ENCODE measurements at places on chromosomes 4 and X.

DNA sequence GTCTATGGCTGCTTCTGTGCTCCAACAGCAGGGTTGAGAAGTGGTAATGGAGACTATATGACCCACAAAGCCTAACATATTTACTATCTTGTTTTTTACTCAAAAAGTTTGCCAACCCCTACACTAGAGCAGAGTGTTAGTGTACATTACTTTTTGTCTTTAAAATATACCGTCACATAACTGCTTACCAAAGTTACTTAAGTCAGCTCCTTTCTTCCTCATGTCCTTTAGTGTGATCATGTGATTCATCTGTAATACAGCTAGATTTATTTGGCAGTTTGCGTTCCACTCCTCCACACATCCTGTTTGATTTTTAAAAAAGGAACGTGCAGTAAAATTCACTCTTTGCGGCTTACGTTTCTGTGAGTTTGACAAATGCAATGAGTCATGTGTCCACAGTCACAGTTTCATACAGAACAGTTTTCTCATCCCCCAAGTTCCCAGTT is 162.4 kb upstream of the GPRIN3 start:
- no peak for DNase-seq

DNA sequence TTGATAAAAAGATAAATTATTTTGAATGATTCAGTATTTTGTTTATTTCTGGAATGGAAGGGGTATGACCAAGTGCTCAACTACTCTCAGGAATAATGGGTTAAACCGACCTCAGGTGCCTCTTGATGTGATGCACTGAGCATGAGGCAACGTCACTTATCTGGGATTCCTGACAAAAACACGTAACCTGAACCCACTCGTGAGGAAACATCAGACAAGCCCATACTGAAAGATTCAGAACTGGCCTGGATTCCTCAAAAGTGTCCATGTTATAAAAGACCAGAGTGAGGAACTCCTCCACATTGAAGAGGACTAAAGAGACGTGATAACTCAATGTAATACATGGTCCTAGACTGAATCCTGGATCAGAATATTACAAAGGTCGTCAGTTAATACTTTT is 144.0 kb downstream of the FNIP2 start:
- DNase-seq, result no peak

DNA sequence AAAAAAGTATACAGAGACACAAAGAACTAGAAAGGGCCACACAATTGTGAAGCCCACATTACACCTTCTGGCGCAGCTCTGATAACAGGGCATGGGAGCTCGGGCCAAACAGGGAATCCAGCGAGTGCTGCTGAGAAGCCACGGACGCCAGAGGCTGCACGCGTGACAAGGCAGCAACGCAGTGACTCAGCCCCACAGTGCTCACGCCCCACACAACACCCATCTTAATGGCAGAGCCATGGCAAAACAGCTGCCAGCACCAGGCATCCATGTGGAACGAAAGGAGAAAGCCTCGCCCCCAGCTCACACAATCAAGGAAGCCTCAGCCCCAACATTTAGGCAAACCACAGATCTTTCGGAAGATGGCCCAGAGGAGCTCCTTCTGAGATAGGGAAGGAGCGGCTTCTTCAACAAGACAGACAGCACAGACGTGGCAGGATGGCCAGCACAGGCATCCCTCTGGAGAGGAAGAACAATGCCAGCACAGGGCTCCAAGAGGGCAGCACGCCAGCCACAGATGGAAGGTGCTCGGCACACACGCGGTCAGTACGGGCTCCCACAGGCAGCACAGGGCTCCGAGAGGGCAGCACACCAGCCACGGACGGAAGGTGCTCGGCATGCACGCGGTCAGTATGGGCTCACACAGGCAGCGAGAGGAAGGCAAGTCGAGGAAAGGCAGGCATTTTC is 33.1 kb downstream of the GAK start:
- DNase-seq, result peak; percentile 37

DNA sequence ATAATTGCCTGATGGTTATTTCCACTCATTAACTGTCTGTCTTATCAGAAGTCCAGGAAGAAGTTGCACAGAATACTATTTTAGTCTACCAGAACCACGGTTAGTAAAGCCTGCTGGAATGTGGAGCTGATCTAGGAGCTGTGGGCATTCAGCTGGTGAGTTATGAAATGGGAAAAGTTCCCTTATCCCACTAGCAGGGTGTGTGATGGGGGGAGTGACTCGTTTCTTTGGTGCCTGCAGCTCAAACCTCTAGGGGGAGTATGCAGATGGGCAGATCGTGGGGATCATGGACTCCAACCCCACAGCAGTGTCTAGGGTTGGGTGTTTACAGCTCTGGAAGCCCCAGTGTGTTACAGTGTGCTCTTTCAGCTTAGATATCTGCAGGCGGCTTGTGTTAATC is 305.7 kb upstream of the BOD1L1 start:
- no peak for DNase-seq

GRCh38 chr4:86032476-86033022 is 327.3 kb downstream of the MAPK10 start:
- DNase-seq, result no peak

- DNase-seq, result no peak
These were observed 44.6 kb downstream of the FGFBP1 start for GRCh38 chr4:15893962-15894361.

DNA sequence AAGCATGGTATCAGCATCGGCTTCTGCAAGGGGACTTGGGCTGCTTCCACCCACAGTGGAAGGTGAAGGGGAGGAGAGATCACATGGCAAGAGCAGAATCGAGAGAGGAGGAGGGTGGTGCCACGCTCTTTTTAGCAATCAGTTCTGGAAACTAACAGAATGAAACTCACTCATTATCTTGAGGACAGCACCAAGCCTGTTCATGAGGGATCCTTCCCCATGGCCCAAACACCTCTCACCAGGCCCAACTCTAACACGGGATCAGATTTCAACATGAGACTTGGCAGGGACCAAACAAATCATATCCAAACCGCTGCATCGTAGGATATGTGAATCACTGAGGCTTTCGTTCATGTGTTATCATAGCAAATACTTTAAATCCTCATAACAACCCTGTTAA is 125.5 kb downstream of the GPC3 start:
- DNase-seq, result no peak

- no peak for DNase-seq
These were observed 17.1 kb downstream of the SPON2 start for GRCh38 chr4:1155314-1155713.

DNA sequence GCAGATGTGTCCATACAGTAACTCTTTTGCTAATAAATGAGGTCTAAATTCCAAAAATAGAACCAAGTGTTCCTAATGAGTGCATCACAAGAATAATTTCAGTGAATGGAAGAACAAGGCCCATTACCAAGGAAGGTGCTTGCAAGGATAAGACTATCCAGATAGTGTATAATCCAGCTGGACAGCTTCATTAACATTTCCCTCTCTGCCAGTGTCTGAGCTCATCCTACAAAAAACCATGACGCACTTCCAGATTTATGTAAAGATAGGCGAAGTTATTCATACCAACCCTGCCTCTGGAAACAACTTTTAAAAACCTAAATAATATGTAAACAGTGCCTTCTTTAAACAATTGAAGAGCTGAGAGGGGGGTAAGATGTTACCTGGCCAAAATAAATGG is 177.9 kb upstream of the STK26 start:
- no peak for DNase-seq

GRCh38 chrX:17511556-17511955 is 136.6 kb downstream of the NHS start:
- no peak for DNase-seq

- DNase-seq, result peak; percentile 35
These were observed 568 bp downstream of the HTT start for GRCh38 chr4:3074846-3075651.

DNA sequence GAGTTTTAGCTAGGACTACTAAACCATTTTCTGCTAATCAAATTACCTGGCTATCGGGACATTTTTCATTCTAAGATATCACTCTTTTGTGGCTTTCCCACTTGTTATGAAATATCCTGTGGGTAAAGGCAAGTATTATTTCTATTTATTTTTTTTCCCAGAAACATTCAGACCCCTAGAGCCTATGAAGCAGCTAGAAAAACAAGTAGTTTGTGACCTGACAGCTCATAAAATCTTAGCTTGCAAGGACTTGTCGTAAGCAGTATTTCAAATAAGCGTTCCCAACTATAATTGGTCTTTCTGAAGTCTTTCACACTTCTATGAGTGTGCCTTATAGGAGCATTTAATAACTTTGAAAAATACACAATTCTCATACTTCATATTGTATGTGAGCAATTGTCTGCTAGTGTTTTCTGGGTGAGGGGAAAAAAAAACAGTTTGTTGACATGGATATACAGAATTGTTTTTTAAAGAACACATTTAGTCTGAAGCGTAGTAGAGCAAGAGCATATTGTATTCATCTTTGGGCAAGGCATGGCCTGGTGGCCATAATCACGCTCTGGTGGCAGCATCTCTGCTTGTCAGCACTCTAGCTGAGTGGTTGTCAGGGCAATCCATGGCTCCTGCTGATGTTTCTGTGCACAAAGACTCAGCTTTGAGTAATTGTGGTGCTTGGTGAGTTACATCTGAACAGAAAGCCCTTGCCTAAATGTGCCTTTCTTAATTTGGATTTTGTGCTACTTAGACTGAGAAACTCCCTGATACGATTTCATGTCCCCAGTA is 2.6 kb downstream of the MCUB start:
- no peak for DNase-seq

DNA sequence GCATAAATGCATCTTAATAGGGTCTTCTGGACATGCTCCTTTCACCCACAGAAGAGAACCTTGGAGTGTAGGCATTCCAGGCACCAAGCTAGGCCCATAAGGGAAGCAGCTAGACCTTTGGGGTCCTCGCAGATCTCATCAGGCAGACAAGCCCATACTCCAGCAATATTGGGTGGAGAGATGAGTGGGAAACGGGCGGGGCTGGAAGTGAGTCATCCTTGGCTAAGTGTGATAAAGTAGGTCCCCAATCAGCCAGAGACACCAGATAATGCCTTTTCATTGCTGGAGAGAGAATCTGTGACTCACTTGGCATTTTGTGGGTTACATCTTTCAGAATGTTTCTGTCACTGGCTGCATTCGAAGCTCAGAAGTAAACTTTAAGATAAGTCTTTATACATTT is 133.3 kb upstream of the MBNL3 start:
- DNase-seq, result no peak

DNA sequence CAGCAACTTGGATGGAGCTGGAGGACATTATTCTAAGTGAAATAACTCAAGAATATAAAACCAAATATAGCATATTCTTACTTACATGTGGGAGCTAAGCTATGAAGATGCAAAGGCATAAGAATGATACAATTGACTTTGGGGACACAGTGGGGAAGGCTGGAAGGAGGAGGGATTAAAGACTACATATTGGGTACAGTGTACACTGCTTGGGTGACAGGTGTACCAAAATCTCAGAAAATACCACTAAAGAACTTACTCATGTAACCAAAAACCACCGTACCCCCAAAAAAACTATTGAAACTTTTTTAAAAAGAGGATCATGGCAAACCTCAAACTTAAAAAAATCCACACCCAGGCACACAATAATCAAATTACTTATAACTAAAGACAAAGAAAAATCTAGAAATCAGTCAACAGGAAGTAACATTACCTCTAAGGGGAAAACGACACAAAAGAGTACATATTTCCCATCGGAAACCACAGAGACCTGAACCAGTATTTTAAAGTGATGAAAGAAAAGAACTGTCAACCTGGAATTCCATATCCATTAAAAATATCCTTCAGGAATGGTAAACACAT is 241.8 kb downstream of the PRDM5 start:
- no peak for DNase-seq

GRCh38 chrX:151697522-151697921 is 2.3 kb downstream of the PRRG3 start:
- no peak for DNase-seq

DNA sequence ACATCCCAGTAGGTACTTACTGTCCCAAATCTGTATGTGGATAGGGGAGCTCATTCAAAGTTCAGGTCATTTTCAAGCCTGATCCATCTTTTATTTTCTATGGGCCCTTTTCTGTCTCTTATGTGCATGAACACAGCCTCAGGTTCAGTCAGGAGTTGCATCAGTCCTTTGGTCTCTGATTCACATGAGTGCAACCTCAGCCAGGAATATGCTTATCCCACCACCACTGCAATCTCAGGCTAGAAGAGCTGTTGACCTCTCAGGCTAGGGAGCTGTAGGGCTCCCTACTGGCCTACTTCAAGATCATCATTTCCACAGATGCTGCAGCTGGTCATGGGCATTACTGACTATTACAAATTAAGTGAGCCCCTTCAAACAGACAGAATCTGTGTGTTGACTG is 27.2 kb downstream of the AASDH start:
- DNase-seq, result no peak

GRCh38 chrX:150768132-150768485 is 74.9 kb downstream of the MTMR1 start:
- no peak for DNase-seq

- no peak for DNase-seq
These were observed 20.3 kb downstream of the EVC start for GRCh38 chr4:5730993-5731990.

- DNase-seq, result no peak
These were observed 216.2 kb upstream of the BMP3 start for GRCh38 chr4:80814266-80814665.

GRCh38 chrX:50111742-50112141 is 89.1 kb downstream of the AKAP4 start:
- no peak for DNase-seq

GRCh38 chr4:20043991-20044390 is 207.7 kb upstream of the SLIT2 start:
- no peak for DNase-seq

GRCh38 chr4:5051278-5052203 is at the start of gene STK32B:
Gene STK32B, plus strand, starts transcription at chr4:5051480.
- peak; percentile 11 for DNase-seq

GRCh38 chr4:42362591-42362990 is 34.7 kb upstream of the SHISA3 start:
- no peak for DNase-seq

DNA sequence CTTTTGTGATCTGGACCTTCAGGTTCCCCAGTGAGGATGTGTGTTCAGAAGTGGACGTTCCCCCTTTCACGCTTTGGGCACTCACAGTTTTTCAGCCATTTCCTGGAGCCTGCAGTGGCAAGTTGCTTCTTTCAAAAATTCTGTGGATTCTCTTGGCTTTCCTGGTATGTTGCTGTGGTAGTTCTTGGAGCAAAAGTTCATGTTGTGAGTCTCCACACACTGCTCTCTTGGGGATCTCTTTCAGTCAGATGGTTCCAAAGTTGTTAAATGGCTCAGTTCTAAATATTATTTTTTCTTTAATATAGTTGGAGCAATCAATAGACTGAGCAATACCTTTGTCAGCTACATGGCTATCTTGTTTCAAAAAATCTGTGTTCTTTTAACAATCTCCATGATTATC is 28.5 kb upstream of the BANK1 start:
- DNase-seq, result no peak

Measured in hypothalamus (tissue), 51 donors.